ENCODE measurements at places on chromosomes 16 and 17.
A peak's percentile ranks its signal among the peaks of the same experiment; 100 is the strongest.

DNA sequence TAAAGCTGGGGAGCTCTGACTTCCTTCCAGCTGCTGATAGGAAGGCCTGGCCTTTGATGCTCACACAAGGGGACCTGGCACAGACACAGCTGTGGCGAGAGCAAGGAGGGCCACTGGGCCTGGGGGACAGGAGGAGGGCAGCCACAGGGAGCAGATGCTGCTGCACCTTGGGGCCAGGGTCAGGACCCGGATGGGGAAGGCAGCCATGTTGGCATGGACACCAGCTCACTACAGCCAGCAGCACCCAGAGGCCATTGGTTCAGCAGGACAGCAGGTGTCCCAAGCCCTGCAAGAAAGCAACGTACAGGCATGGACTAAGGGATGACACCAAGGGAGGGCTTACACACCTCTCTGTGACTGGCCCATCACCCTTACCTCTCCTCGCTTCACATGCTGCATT, 8.0 kb upstream of the RNF112 start:
- DNase-seq, result no peak

GRCh38 chr17:58693751-58694150, 1.3 kb downstream of the RAD51C start:
- no peak for DNase-seq

- no peak for DNase-seq
These were observed 2.1 kb upstream of the IGSF6 start for GRCh38 chr16:21654466-21654865.

DNA sequence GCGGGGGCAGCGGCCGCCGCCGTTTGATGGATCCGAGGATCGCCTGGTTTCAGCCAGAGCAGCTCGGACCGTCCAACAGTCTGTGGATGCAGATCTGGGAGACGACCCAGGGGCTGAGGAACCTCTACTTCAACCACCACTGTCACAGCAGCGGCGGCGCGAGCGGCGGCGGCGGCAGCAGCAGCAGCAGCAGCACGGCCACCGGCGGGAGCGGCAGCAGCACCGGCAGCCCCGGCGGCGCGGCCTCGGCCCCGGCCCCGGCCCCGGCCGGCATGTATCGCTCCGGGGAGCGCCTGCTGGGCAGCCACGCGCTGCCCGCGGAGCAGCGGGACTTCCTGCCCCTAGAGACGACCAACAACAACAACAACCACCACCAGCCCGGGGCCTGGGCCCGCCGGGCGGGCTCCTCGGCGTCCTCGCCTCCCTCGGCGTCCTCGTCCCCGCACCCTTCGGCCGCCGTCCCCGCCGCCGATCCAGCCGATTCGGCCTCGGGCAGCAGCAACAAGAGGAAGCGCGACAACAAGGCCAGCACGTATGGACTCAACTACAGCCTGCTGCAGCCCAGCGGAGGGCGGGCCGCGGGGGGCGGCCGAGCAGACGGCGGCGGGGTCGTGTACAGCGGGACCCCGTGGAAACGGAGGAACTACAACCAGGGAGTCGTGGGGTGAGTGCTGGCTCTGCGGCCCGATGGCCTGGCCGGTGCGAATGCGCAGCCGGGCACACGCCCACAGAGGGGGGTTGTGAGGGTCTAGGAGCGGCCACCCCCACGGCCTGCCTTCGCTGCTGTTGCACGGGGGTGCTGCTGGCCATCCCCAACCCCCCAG, 702 bp downstream of the TENT4B start:
- DNase-seq, result no peak

GRCh38 chr17:48374650-48375230, 55.3 kb downstream of the SKAP1 start:
- peak; percentile 17 for DNase-seq

DNA sequence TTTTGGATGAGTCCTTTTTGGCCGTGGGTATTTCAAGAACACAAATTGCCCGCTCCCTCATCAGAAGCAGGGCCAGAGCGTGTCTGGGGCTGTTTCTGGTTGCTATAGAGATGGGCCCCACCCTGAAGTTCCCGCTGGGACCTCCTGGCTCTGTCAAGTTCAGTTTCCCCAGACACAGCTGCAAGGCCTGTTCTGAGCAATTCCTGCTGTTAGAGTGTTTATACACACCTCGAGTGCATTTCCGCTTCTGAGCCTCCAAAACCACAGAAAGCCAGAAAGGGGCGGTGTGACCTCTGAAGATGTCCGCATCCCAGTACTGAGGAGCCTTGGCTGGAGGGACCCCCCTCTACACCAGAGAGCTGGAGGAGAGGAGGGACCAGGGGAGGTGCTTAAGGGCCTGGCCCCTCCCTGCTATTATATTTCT, 9.3 kb upstream of the WBP2 start:
- no peak for DNase-seq

GRCh38 chr17:66679631-66680517, 155.0 kb upstream of the CACNG5 start:
- DNase-seq, result no peak

- no peak for DNase-seq
These were observed 723.6 kb downstream of the WWOX start for GRCh38 chr16:78823027-78823426.

DNA sequence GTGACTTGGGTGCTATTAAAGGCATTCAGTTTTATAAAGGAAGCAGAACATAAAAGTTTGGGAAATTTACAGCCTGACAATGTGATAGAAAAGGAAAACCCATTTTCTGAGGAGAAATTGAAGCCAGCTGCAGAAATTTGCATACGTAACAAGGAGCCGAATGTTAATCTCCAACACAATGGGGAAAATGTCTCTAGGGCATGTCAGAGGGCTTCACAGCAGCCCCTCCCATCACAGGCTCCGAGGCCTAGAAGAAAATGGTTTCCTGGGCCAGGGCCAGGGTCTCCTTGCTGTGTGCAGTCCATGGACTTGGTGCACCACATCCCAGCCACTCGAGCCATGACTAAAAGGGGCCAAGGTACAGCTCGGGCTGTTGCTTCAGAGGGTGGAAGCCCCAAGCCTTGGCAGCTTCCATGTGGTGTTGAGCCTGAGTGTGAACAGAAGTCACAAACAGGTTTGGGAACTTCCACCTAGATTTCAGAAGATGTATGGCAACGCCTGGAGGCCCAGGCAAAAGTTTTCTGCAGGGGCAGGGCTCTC, 23.9 kb upstream of the TOM1L1 start:
- DNase-seq, result no peak

GRCh38 chr16:22007509-22008214, at the start of gene MOSMO:
Gene MOSMO (plus strand): TSS chr16:22008111. CDS start chr16:22008302, 191 bp downstream.
- DNase-seq, result peak; percentile 51

- no peak for DNase-seq
These were observed 34.5 kb downstream of the TBC1D16 start for GRCh38 chr17:80000981-80001775.

DNA sequence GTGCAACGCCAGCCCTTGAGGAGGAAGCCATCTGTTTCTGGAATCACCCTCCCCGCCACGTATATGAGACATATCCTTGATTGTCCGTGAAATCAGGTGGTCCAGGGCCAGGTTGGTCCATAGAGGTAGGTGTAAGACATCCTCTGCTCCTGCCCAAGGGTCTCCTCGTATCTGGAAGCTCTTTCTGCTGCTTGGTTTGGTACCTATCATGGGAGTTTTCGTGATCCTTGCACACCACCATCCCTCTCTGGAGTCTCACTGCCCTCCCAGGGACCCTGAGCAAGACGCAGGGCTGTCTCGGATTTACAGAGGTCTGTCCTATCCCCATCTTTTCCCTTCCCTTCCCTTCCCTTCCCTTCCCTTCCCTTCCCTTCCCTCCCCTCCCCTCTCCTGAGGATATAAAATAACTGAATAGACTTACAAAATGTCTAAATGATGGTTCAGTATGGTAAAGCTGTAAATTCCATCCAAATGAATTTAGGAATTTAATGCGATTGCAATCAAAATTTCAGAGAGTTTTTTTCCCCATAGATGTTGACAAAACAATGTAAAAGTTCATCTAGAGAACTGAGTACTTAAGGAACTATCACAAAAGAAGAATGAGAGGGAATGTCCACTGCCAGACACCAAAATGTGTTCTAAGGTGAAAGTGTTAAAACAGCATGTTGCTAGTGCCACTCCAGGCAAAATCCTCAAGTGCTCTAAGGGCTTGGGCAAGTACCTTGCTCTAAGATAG, 2.0 kb upstream of the CCDC42 start:
- no peak for DNase-seq

- DNase-seq, result no peak
These were observed 1279.0 kb upstream of the CDH8 start for GRCh38 chr16:63315229-63315628.

- no peak for DNase-seq
These were observed 13.3 kb downstream of the SEC14L1 start for GRCh38 chr17:77153999-77154586.

DNA sequence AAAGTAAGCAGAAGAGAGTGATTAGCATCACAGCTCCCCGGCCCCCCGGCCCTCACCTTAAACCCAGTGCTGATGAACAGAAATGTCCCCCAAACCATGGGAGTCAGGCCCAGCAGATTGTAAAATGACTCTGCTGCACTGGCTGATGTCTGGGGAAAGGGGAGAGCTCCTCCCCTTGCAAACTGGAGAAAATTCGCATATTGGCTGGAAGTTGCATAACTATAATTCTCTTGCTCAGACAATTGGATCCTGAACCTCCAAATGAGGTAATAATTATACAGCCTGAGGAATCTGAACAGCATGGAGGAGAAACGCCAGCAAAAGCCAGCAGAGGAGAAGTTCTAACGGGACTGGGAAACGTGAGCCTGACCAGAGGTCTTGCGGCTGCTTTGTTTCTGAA, 109.7 kb downstream of the C16orf95 start:
- no peak for DNase-seq

DNA sequence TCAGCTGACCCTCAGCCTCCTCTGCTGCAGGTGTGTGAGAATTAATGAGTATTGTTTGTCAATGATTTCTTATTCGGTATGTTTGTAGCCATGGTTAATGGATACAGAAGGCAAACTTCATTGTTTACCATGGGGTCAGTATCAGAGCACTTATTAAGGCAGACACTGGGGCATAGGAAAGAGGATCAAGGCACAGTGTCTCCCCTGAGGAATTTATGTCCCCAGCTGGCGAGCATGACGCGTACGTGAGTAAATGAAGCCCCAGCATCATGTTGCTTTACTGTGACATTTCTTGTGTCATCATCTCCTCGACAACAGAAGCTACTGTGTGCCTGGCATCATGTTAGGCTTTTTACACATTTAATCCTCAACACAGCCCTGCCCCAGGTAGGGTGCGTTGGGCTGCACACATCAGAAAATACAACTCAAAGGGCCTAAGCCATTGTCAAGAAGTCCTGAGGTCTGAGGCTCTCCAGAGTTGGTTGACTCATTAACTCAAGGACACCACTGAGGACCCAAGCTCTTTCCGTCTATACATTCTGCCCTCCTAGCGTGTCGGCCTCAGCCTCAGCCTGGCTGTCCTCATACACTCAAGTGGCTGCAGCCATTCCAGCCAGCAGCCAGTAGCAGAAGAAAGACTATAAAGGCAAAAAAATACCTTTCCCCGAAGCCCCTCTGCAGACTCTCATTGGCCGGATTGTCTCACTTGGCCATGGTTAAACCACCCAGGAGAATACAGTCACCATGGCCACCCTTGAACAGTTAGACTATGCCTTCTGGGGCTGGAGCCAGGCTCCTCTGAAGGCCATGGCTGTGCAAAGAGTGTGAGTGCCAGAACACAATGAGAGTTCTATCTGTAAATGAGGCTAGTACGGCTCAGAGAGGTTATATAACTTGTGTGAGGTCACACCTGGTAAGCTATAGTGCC, 13.9 kb upstream of the ZCCHC14 start:
- no peak for DNase-seq

DNA sequence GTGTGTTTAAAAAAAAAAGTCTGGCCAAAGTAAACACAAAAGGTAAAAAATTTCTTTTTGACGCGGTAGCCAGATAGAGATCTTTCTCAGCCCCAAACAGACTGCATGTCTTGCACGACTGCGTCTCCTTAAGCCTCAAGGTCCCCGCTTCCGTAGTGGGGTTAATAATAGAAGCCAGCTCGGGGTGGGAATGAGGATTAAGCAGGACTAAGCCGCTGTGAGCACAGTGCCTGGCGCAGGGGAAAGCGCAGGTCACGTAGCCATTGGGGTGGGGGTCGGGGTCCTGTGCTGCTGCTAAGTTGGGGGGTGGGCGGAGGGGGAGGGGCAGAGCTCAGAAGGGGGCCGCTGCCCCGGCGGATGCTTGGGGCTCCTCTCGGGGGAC, 521 bp downstream of the GGA2 start:
- no peak for DNase-seq

DNA sequence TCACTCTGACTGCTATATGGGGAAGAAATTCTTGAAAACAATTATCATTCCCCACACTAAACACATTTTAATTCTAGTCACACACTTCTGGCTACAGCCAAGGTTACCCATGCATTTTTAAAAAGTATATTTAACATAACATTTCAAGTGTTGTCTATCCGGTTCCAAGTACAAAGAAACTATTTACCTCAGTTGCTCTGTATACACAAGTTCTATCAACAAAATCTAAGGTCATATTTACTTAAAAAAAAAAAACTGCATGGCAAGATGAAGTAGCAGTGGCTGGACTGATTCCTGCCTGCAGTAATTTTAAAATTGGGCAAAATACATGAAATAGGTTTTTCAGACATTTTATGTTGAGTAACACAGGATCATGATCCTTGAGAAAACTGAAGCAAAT, 155.9 kb upstream of the TOM1L1 start:
- DNase-seq, result no peak

DNA sequence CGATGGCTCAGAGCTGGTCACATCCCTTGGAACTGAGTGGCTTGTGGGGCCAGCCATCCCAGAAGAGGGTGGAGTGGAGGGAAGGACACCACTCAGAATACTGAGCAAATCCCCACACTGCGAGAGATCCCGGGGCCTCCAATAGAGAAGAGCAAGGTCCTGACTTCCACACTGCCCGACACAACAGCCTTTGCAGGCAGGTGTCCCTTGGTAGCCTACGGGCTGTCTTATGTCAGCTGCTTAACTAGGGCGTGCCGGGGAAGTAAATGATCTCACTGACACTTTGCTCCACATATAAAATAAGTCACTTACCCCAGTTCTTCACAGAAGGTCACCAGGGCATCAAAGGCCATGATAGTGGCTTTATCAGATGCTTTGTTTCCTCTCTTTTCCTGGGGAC, 16.1 kb downstream of the RECQL5 start:
- DNase-seq, result no peak

DNA sequence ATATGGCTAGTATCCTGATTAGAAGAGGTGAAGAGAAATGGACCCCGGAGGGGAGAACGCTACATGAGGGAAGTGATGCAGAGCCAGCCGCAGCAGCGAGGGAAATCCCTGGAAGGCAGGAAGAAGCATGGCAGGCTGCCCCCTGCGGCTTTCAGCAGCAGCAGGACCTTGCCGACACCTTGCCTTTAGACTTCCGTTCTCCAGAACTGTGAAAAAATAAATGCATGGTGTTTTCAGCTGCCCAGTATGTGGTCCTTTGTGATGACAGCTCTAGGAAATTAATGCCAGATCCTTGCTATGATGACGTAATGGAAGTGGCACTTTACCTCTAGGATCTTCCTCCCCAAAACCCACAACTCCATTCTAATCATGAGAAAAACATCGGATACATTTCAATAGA, 9.7 kb upstream of the ZFP1 start:
- no peak for DNase-seq

- DNase-seq, result no peak
These were observed 4.8 kb downstream of the DNASE1 start for GRCh38 chr16:3659251-3659650.

Measured in T-helper 17 cell (primary cell).